CD8-positive, alpha-beta memory T cell (primary cell): ENCODE measurements at places on chromosomes 2 and 18. TPM values are rescaled to one million over a fixed set of nuclear protein-coding genes. Genes with fewer than 3 reads are reported as not detected.

GRCh38 chr2:104474716-104475115, 379.2 kb upstream of the POU3F3 start:
- DNase-seq = no peak

DNA sequence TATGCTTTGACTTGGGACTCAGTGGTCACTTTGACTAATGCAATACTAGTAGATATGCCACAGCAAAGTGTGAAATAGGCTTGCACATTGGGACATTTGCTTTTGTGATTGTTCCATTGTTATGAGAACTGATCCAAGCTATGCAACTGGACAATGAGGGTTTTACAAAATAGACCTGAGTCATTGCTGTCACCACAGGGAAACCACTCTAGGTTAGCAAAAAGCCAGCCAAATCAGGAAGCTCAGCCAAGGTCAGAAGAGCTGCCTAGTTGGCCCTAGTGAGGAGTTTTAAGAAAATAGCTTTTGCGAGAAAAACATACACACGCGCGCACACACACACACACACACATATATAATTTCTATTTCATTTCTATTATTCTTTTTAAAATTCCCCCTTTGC, 452.4 kb upstream of the CDH7 start:
- no peak for DNase-seq

Gene GLI2
- total RNA-seq = not detected

DNA sequence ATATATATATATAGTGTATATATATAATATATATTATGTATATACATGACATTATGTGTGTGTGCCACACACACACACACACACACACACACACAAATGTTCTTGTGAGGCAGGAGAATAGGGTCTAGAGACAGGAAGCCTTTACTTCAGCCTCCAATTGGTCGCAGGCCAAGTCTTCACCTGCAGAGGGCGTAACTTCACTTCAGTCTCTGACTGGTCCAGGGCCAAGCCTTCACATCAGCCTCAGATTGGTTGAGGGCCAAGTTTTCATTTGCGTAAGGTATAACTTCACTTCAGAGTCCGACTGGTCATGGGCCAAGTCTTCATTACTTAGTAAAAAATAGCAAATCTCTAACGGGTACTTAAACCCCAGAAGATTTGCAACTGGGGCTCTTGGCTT, 13.2 kb upstream of the SS18 start:
- no peak for DNase-seq

DNA sequence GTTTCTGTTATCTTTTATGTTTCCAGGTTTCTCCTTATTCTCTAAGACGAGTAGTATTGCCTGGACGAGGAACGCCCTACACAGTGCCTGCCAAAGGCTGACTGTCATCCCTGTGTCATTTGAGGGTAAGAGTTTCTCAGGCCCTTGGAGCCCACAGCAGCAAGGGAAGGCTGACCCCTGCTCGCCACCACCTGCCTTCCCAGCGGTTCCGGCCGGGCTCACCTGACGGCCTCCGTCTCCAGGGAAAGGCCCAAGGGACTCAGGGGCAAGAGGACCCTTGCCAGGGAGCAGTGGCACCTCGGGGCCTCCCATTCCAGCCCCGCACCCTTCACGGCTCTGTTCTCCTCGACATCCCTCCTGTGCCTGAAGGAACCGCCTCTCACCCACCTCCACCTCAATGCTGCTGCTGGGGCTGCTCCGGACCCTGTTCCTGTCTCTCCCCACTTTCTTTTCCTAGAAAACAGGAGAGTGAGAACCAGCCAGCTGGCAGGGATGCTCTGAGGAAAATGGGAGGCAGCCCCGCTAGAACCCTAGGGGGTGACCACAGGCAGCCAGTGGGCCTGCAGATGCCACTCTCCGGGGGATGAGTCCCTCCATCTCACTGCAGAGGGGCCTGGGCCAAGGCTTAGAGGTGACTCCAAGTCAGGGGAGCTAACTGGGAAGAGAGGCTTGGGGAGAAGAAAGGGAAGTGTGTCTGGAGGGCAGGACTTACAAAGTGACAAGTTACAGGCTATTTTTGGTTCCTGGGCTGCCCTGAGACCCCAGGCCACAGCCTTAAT, 1.9 kb downstream of the LIMS2 start:
- no peak for DNase-seq

- no peak for DNase-seq
These were observed 112.2 kb downstream of the ZFP36L2 start for GRCh38 chr2:43114210-43114609.

Gene TACR1
- not detected for total RNA-seq

GRCh38 chr2:15828576-15828975, 111.8 kb upstream of the MYCN start:
- DNase-seq = no peak

Gene SERPINB3
- not detected for total RNA-seq

- DNase-seq = peak; percentile 72
These were observed 14.2 kb upstream of the SFXN5 start for GRCh38 chr2:73085691-73086090.

GRCh38 chr18:52816121-52816520, 476.1 kb downstream of the DCC start:
- DNase-seq = no peak

- DNase-seq = no peak
These were observed 53.7 kb downstream of the CD8B2 start for GRCh38 chr2:106540886-106541285.

Gene ANKRD30BL
- total RNA-seq = not detected

- DNase-seq = no peak
These were observed 20.2 kb upstream of the CALCRL start for GRCh38 chr2:187468262-187468661.

DNA sequence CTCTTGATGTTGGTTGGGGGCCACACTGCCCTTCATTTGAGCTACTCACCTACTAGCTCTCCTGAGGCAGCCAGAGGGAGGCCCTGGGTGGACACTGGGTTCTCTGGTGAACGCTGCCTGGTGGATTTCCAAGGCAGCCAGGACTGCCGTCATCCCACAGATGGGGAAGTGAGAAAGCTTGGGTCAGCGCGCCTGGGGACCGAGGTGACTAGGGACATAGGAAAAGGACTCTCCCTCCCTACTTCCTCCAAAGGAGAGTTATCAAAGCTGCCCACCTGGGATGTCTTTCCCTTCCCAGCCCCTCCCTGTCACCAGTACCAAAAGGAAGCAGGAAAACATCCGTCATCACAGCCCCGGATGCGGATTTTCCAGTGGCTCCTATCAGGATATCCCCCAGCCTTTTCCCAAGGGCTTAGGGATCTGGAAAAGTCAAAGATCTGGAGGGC, 3.8 kb upstream of the SEMA4C start:
- DNase-seq = no peak

Gene ST6GAL2
- not detected for total RNA-seq

DNA sequence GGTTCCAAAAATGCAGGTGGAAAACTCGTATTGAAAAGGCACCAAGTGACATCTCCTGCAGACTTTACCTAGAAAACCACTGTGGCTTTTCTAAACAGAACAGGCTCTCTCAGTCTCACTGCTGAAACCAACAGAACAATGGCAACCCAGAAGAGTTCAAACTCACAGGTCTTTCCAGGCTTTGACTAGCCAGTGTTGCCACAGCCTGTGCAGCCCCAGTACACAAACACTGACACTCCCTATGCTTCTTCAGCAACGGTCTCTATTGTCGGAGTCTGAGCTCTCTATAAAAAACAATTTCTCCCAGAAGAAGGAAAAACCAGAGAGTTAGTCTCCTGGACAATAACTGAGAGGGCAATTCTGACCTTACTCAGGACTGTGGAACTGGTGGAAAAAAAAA, 87.8 kb upstream of the RNU4ATAC start:
- DNase-seq = no peak

DNA sequence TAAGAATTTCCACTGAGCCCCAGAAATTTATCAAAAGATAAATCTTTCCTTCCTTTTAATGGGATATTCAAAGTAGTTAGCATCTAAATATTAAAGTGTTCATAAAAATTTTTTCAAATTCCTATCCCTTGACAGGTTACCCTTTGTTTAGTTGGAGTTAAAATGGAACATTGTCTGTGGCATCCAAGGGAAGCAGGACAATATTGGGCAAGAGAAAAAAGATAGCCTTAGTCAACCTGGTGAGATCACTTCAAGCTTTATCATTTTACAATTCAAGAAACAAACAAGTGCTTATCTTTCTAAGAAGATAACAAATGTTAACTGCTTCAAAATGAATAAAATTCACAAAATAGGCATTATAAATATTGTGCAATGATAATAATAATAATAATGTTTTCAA, 21.7 kb downstream of the NR4A2 start:
- DNase-seq = no peak

Gene ARMC9
- total RNA-seq = 5.3 TPM

DNA sequence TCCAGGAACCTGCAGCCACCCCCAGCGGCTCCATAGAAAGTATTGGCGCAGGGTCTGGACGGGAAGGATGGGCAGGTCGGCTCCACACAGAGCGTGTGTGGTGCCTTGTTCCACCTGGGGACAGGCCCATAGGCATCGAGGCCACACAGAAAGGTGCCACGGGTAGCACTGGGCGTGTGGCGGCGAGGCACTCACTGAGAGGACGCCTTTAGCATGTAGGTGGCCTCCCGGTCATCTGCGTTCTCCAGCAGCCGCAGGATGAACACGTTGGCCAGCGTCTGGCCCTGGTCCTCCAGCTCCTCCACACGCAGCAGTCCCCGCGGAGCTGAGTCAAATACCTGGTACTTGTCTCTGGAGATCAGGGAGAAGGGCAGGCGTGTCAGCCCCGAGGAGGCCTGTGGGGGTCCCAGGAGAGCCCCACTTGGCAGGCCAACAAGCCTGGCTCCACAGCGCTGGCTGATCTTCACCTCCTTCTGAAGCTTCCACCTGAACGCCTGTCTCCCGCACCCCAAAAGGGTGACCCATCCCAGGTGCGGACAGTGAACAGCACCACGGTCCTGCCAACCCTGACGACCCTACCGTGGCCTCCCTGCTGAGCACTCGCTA, 13.2 kb downstream of the SNORC start:
- no peak for DNase-seq

Gene CD8B2
- total RNA-seq = 3.6 TPM

Gene MYO3B
- total RNA-seq = 0.33 TPM

GRCh38 chr2:10915731-10916276, 4.1 kb downstream of the KCNF1 start:
- DNase-seq = no peak

DNA sequence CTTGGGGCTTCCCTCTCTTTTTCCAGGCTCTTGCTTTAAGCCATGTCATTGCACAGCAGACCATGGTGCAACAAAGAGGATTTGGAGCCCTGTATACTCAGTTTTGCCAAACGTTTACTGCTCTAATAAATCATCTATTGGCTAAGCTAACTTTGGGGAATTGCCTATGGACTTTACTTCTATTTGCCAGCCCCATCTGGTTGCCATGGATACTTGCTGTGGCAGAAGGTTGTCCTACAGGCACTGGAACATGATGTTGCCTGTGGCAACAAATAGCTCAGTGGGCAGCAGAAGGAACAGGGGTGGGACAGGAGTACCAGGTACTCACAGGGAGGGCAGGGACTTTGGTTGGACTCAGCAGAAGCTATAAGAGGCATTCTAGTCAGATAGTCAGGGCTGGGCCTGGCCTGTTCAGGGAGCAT, 129.7 kb downstream of the CCDC85A start:
- DNase-seq = no peak

Gene COL5A2
- 1.2 TPM for total RNA-seq

GRCh38 chr2:186125156-186125555, 360.9 kb upstream of the ZC3H15 start:
- no peak for DNase-seq

DNA sequence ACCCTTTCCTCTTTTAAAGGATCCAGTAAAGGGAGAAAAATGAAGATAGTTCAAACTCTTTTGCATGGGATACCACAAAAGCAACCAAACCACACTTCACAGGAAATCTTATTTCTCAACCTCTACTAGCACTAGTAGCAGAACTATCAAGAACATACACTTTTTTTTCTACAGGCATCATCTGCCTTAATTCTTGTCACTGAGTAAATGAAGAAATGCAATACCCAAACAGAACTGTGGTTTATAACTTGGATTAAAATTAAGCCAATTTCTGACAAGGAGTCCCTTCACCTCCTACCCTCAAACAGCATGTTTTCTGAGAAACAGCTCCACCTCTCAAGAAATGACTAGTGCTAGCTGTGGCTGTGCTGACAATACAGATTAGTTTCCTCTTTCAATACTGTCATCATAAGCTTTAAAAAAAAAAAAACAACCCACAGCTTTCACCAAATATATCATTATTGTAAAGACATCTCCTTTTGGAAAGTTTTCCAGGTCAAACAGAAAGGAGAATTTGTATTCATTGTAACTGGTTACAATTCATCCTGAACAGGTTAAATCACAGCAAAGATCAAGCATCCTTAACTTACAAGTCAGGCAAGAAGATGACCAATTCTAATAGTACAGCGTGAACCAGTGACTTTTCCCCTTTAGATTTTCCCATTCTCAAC, 44.4 kb downstream of the PTPN2 start:
- peak; percentile 19 for DNase-seq

- DNase-seq = no peak
These were observed 498.1 kb upstream of the CRIM1 start for GRCh38 chr2:35857498-35857897.

DNA sequence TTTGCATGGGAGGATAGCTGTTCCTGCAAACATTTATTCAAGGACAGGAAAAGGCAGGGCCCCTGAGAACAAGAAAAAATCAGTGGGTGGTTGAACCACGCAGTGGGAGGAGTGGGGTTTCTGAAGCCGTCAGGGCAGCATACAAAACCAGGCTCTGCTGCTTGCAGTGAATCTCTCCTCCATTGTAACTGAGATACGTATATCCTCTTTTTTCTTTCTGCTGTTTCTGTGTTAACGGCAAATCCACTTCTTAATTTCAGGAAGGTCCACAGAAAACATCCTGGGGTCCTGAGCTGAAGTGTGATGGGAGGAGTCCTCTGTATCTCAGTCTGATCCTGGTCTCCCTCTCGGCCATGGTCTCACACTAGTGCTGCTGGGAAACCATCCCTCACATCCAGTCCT, 27.2 kb upstream of the KCNF1 start:
- DNase-seq = no peak

Gene REEP1
- 0.20 TPM for total RNA-seq

DNA sequence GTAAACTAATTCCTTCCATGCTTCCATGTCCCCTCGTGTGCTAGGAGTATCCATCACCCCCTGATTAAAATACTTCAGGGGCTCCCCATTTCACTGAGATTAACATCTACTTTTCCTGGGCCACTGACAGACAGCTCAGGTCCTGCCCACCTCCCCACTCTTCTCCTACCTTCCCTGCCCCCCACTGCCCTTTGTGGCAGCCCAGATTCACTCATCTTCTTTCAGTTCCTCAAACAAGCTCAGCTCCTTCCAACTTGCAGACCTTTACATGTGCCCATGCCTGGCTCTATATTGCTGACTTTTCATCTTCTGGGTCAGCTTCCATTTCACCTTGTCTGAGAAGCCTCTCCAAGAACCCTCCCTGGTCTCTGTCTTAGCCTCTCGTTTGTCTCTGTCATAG, 12.0 kb downstream of the RUFY4 start:
- no peak for DNase-seq

Gene TMEM87B
- total RNA-seq = 17.3 TPM

Gene PRLH
- total RNA-seq = not detected

GRCh38 chr2:19176977-19177376, 181.4 kb downstream of the OSR1 start:
- DNase-seq = no peak
